ENCODE measurements at places on chromosomes 1 and 21.

- no peak for DNase-seq
These were observed 34.9 kb downstream of the EPHA2 start for GRCh38 chr1:16120940-16121410.

GRCh38 chr1:37181425-37181824 is 147.1 kb upstream of the GRIK3 start:
- no peak for DNase-seq

- DNase-seq, result no peak
These were observed 54.8 kb upstream of the SYNC start for GRCh38 chr1:32757213-32757895.

DNA sequence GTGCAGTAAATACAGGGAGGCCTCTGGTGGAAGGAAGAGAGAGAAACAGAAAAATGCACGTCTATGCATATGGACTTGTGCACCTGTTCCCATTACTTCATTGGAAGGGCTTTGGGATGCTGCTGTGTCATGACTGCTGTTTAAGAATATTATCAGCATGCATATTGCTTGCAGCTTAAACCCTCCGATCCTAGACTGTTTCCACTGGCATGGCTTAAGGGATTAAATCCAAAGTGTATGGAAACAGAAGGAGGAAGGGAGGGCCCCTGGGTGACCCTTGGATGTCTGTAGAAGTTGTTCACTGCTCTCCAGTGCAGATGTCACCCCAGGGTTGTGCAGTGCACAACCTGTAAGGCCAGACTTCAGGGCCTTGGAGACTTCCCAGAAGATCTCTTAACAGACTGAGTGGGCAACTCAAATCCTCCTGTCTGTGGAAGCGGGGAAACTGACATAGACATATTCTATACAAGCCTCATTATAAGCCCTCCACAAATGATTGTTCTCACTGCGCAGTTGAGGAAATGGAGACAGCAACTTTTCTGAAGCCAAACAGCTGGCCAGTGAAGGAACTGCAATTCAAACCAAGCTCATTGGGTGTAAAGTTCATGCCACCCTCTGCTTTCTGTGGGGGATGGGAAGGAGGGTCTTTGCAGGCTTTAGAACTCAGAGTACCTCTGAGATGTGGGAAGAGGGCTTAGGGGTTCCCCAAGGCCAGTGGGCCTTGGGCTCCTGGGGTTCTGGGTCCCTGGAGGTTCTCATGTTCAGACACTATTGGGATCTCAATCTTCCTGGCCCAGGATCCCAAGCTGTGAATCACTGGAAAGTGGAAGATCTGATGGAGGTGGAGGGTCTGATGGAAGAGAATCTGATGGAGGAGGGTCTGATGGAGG is 73.8 kb downstream of the UMODL1 start:
- no peak for DNase-seq

DNA sequence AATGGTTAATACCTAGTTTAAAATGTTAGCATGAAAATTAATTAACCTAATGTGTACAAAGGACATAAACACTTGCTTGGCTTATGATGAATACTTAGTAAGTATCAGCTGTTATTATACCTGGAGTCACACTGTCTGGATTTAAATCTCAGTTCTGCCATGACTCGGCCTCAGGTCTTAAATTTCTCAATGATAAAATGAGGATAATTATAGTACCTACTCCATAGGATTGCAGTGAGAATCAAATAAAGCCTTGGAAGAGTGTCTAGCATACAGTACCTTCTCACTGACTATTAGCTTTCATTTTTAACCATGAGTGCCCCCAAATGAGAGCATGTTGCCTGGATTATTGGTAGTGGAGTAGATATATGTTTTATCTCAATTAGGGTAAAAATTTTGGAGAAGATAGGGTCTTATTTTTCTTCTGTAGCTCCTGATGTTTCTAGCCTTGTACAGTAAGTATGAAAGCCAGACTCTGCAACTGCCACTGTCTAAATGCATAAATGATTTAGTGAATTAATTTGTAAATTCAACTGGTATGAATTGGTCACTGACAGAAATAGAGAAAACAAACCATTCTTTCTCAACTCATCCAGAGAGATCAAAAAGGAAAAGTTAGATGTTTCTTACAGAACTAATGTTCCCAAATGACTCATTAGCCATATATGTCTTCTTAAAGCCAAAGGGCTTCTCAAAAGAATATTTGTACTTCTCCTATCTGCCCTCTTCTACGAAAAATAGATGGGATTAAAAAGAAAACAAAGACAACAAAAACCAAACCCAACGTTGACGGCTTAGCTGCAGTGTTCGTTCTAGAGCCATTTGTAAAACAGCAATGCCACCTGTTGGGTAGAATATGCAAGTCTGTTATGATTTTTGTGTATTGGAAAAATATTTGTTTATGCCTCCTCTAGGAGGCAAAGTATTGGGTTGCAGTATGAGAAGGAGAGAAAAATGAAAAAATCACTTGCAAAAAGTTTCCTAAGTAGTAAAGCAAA is 53.8 kb upstream of the MROH9 start:
- DNase-seq, result peak; percentile 52

GRCh38 chr1:112460615-112461014 is 48.1 kb upstream of the WNT2B start:
- no peak for DNase-seq

DNA sequence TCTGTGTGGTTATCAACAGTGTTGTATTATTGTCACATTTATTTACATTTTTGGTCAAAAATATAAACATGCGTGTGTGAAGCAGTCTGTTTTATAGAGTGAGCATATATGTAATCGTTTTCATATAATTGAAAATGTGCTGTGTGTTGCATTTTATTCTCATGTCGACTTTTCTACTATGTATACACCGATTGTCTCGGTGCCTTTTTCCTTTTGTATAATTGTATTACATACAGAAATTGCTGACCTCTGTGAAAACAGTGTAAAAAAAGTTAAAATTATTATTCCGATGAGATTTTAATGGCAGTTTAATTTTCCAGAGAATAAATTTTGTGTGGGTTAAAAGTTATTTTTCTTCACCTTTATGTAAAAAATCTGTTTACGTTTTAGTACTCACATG is 62.4 kb upstream of the SERTAD4 start:
- DNase-seq, result no peak

DNA sequence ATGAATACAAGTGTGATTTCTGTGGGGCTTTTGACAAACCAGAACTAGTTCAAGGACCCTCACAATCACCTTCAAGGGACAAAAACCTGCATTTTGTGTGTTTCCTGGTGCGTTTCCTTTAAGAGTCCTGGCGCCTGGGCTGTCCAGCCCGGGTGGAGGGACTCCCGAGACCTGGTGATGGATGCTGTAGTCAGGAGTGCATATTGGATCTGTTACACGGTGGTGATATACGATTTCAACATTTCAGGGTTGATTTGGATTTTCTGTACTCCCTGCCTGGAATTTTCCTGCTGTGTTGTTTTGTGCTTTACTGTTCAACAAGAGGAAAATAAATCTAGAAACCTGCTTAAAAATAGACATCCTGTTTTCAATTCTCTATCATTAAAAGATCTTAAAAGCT is 162.0 kb downstream of the KIF26B start:
- DNase-seq, result no peak

Data from AG09319 (cell line).